Activated CD4-positive, alpha-beta T cell treated with anti-CD3 and anti-CD28 coated beads, Interleukin-2, amount 10 ng/mL, durations not matched to agents 7 days and 5 days (primary cell): ENCODE measurements at places on chromosomes 4 and X.
A peak's percentile ranks its signal among the peaks of the same experiment; 100 is the strongest.

GRCh38 chrX:119817130-119817690, 25.8 kb upstream of the RPL39 start:
- DNase-seq = no peak

DNA sequence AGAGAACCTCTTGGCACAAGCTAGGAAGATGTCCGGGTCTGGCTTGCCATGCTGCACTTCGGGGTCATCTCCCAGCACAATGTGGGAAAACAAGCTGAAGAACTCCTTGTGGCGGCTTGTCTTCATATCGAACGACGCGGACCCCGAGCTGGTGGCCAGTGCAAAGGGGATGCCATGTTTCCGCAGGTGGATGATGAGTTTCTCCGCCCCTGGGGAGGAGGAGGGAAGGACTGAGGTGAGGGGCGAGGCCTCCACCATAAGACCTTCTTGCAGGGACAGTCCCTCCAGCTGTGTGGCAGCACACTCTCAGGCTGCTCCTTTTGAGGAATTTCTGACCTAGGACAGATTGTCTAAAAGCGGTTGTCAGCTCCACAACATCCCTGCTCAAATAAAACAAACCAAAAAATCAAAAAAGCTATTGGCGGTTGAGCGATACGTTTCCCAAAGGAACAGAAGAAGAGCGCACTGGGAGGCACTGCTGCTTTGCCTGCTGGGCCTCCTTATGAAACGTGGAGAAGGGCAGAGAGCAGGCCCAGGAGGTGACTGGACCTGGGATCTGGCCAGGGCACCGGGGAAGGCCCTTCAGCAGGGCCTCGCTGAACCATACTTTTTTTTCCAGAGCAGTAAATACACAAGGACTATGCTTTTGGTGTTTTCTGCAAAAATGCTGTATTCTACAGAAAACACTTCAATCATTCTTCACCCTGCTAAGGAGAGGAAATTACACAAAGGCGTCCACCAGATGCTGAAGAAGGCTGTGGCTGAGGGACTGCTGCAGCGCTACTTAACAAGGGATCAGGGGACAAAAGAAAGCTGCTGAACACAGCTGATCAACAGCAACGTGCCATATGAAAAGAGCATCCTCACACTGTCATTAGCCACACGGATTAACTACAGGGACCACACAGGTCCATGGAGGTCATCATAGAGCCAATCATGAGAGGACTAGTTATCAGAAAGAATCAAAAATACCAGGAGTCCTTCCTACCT, 70.0 kb upstream of the STS start:
- no peak for DNase-seq

DNA sequence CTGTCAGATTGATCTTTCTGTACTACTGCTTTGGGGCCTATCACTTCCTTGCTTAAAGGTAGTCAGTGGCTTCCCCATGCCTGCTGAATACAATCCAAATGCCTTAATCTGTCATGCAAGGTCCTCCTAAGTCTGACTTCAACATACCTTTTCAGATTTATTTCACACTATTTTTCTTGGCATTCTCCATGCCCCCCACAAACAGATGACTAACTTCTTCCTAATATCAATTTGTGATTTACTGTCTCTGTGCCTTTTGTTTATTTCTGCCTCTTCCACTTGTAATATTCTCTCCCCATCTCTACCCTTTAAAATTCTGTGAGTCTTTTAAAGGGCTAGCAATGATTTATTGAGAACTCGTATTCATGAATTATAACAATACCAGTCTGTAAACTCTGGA, 41.8 kb downstream of the OCRL start:
- no peak for DNase-seq

- no peak for DNase-seq
These were observed 100.8 kb upstream of the MSX1 start for GRCh38 chr4:4758681-4759080.

- DNase-seq = no peak
These were observed 94.5 kb upstream of the IQCM start for GRCh38 chr4:149910177-149910576.

DNA sequence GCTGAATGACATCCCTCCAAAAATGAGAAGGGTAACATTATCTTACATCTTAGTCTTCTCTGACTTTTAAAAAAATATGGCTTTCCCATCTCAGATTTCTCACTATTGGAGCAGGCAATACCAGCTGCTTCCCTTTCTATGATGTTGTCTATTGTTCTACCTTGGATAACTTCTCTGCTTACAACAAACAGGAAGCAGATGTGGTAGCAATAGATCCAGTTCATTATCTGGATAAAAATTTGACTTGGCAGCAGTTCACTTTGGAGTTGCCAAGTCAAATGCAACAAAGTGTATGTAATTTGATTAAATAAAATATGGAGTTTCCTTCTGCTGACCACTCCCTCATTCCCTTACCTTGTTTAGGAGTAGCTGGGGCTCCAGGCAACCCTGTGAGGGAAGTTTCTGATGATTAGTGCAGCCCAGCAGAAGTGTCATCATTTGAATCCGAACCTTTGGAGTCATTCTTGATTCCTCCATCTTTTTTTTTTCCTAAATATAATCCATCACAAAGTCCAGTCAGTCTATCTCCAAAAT, 72.0 kb upstream of the GPRIN3 start:
- DNase-seq = no peak

DNA sequence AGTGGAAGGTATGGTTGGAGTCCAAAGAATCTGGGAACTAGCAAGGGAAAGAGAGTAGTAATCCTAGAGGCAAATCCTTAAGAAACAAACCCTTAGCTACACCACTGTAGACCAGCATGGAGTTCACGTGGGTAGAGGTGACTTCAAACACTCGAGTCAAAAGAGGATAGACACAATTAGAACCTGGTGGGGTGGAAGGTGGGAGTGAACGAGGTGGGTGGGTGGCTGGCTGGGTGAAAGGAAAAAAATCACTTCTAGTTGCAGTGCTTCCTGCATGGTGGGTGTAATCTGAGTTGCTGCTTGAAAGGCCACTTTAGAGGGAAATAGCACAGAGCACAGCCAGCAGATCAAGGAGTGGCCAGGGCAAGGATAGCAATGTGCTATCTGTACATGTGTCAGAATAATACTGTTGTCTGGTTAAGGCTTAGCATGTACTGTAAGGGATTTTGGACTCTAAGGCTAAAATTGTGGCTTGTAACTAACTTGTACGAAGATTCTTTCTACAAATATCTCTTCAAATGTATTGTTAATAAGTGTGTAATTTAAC, 356.2 kb downstream of the GRIA2 start:
- no peak for DNase-seq

GRCh38 chr4:147731580-147732517, at the start of gene ARHGAP10:
Gene ARHGAP10 (plus strand): TSS chr4:147732088. CDS start chr4:147732302, 214 bp downstream.
- DNase-seq = peak; percentile 57

- no peak for DNase-seq
These were observed 6.7 kb upstream of the ZCCHC18 start for GRCh38 chrX:104105330-104106262.
